Urothelium cell line (cell line): ENCODE measurements at places on chromosomes 12 and 14.

DNA sequence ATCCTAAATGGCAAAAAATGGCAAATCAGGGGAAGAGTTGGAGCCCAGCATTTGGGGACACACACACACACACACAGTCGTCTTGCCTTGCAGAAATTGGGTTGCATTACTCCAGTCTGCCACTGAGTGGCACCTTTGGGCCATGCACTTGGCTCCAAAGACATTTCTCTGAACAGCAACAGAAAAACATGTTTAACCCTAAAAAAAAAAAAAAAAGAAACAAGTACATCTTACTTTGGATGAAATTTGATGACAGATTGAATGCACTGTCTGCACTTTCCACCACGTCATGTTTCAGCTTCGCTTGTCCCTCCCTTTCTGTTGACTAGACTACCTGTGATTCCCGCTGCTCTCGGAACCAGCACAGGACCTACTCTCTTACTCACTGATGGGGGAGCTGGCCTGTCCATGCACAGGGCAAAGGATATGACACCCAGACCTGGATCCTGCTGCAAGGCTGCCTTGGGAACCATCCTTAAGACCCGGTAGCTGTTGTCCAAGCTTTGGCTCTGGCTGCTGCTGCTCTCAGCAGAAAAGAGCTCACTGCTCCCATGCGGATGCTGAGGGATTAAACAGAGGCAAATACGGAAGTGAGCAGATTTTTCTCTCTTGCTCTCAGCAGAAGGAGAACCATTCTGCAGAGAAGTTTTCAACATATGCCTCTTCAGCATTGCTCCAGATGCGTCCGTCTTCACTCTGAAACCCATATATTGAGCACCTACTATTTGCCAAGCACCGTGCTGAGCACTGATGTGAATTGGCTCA, 376.8 kb downstream of the DPF3 start:
- DNase-seq, result peak; percentile 77

DNA sequence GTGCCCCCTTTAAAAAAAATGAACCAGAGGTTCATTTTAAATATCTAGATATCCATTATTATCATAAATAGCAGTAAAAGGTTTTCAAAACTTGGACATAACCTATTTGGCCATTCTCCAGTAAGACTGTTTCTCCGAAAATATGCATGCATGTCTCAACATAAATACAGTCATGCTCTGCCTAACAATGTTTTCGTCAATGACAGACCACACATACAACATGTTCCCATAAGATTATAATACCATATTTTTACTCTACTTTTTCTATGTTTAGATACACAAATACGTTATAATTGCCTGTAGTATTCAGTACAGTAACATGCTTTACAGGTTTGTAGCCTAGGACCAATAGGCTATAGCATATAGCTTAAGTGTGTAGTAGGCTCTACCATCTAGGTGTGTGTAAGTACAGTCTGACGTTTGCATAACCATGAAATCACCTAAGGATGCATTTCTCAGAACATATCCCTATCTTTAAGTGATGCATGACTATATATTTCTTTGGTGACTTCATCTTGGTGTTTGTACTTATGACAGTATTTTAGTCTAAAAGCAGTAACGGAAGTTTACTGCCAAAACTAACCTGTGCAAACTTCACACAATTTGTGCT, 3.2 kb downstream of the TMEM19 start:
- DNase-seq, result no peak

- DNase-seq, result no peak
These were observed 215.6 kb downstream of the SLC6A15 start for GRCh38 chr12:84696908-84697540.

DNA sequence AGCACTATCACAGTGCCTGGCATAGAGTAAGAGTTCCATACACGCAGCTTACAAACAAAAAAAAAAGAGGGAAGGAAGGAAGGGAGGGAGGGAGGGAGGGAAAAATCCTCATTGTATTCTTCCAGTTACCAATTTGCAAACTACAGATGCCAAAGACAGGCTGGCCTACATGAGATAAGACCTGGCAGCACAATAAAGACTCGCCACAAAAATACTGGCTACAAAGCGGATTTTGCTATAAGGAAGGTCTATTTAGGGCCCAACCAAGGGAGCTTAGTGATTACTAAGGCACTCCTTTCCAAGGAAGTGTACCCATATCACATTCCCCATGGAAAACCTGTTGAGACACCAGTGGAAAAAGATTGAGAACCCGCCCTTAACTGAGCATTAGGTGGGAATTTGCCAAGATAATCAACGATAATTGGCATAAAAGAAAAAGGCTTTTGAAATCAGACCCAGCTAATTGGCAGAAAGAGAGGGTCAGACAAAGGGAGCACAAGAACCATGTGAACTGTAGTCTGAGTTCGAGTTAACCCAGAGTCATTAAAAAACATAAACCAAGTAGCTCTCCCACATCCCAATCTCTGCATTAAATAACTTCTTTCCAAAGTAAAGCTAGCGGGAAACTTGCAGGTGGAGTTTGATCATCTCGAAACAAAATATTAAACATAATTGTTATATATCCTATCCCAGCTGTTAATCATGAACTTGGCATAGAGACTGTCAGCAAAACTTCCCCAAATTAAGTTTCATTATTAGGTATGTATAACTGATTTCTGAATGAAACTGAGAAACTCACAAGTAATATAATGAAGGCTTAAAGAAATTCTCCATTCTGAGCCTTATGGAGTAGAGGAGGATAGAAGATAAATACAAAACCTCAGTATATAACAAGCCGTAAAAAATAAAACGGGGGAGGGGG, 50.1 kb downstream of the PHLDA1 start:
- no peak for DNase-seq

GRCh38 chr14:81192594-81192993, 28.2 kb downstream of the GTF2A1 start:
- DNase-seq, result no peak

DNA sequence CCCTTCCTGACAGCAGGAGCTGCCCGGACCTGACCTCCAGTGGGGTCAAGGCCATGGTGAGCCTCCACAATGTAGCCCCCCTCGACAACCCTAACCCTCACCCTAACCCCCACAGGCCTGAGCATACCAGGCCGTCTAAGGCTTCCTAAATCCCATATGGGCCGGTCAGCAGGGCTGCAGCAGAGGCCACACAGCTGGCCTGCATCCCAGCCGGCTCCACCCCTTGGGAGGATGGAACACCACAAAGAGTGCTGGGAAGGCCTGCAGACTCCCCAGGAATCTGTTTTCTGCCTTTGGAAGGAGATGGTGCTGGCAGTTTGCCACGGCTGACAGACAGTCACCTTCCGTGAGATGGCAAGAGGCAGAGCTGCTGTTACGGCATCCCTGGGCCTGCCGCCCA, 2.8 kb downstream of the TMEM179 start:
- DNase-seq, result no peak

- no peak for DNase-seq
These were observed 225.5 kb downstream of the ERC1 start for GRCh38 chr12:1216560-1216959.

DNA sequence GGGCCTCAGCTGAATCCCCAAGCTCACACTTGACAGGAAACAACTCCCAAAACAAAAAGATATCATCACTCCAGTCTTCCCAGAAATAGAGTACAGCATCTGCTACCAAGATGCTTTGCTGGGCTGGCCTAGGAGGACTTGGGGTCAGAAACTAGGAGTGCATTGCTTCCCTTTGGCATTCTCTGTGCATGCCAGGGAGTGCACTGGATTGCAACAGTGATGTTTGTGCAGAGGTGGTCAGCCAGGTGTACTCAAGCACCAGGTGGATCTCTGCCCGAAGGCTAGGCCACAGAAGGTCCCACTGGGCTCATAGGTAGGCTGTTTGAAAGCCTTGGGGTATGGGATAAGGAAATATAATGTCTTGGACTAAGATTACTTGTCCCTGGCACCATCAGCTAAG, 51.1 kb downstream of the RAB35 start:
- DNase-seq, result no peak

DNA sequence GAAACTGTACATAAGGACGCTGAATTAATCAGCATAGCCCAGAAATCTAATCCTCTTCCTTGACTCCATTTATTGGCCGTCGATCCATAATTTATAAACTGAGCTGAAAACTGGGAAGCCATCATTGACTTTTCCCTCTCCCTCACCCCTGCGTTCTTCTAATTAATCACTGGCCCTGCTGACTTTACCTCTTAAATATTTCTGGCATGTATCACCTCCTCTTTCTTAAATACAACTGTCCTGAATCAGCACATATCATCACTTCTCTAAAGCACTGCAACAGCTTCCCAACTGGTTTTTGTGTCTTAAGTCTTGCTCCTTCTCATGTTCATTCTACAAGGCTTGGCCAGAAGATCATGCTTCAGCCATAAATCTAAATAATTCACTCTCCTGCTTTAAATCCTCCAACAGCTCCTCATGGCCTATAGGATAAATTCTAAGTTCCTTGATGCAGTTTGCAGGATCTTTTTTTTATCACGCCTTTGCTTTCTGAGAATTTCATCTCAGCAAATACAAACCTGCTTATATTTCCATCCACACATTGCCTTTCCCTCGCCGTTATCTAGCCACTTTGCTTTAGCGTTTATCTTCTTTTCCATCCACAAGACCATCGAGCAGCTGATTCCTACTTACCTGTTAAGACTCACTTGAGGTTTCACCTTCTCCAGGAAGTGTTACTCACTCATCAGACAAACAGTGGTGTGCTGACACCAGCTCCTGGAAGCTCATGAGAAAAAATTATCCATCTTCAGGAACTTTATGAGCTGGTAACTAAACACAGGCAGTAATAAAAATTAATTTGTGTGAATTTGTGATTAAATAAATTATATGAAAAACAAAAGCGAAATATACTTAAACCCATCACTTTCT, 295.6 kb upstream of the FLRT2 start:
- DNase-seq, result no peak

- DNase-seq, result peak; percentile 79
These were observed 116.5 kb downstream of the GPHN start for GRCh38 chr14:66624336-66624937.
